Renal cortical epithelial cell (primary cell): ENCODE measurements at places on chromosomes 5 and 9. TPM values are rescaled to one million over a fixed set of nuclear protein-coding genes. Genes with fewer than 3 reads are reported as not detected.

The PCDHB13 gene
- 0.17 and 2.9 TPM in 2 replicates for total RNA-seq

The SLC34A1 gene
- 0.05 TPM in 1 of 2 replicates, not detected in the other for total RNA-seq

The SLC25A2 gene
- total RNA-seq, result 0.20 and 1.0 TPM in 2 replicates

The SLC46A2 gene
- not detected in 2 replicates for total RNA-seq

The PIP5K1B gene
- 0.15 TPM in 1 of 2 replicates, not detected in the other for total RNA-seq

The RAPGEF1 gene
- 20.8 and 31.3 TPM in 2 replicates for total RNA-seq

The STING1 gene
- 12.4 and 15.5 TPM in 2 replicates for total RNA-seq

The IFNE gene
- 9.5 TPM in 1 of 2 replicates, not detected in the other for total RNA-seq

The ZNG1F gene
- total RNA-seq, result 7.6 and 12.7 TPM in 2 replicates

The SEMA5A gene
- total RNA-seq, result 1.6 and 13.7 TPM in 2 replicates

The NR4A3 gene
- 0.15 and 0.35 TPM in 2 replicates for total RNA-seq

The WDR31 gene
- total RNA-seq, result 1.9 and 9.3 TPM in 2 replicates

The ATOX1 gene
- 69.1 and 78.5 TPM in 2 replicates for total RNA-seq

The GADD45G gene
- 0.20 TPM in 1 of 2 replicates, not detected in the other for total RNA-seq

The PCDH12 gene
- 0.35 and 0.45 TPM in 2 replicates for total RNA-seq

The ADAMTSL2 gene
- total RNA-seq, result 0.05 TPM in 1 of 2 replicates, not detected in the other

The PROB1 gene
- total RNA-seq, result 0.52 and 2.8 TPM in 2 replicates

The PCDHA2 gene
- total RNA-seq, result 0.35 TPM in 1 of 2 replicates, not detected in the other

The CTXN3 gene
- not detected in 2 replicates for total RNA-seq

The CCDC192 gene
- not detected in 2 replicates for total RNA-seq

The OTP gene
- not detected in 2 replicates for total RNA-seq

The SLCO4C1 gene
- total RNA-seq, result 12.0 and 87.9 TPM in 2 replicates

The HAVCR2 gene
- total RNA-seq, result 2.0 and 8.2 TPM in 2 replicates

The REEP5 gene
- 52.6 and 94.5 TPM in 2 replicates for total RNA-seq

The ANKRD18B gene
- 7.3 and 13.8 TPM in 2 replicates for total RNA-seq

The FREM1 gene
- total RNA-seq, result 0.60 TPM in 1 of 2 replicates, not detected in the other

The MBLAC2 gene
- total RNA-seq, result 4.2 and 5.6 TPM in 2 replicates

The C9 gene
- total RNA-seq, result 0.20 TPM in 1 of 2 replicates, not detected in the other

The KIF4B gene
- 0.05 TPM in 1 of 2 replicates, not detected in the other for total RNA-seq

The MAMDC4 gene
- total RNA-seq, result 0.87 and 6.8 TPM in 2 replicates

The PALM2AKAP2 gene
- 1.0 and 20.4 TPM in 2 replicates for total RNA-seq

The TMEM174 gene
- total RNA-seq, result 0.15 TPM in 1 of 2 replicates, not detected in the other

The PRLR gene
- 0.35 and 0.50 TPM in 2 replicates for total RNA-seq

The PCA3 gene
- 0.05 TPM in 1 of 2 replicates, not detected in the other for total RNA-seq

The CA9 gene
- total RNA-seq, result 6.8 and 6.9 TPM in 2 replicates

The PCDHB5 gene
- total RNA-seq, result 0.35 and 10.0 TPM in 2 replicates

The GBGT1 gene
- 3.1 and 5.1 TPM in 2 replicates for total RNA-seq

The DBH gene
- not detected in 2 replicates for total RNA-seq

The PCDHA11 gene
- 1.6 and 5.4 TPM in 2 replicates for total RNA-seq

The ORM2 gene
- total RNA-seq, result not detected in 2 replicates

The ORM1 gene
- not detected in 2 replicates for total RNA-seq

The ENG gene
- total RNA-seq, result 0.87 and 6.8 TPM in 2 replicates

The F2RL1 gene
- 119 and 170 TPM in 2 replicates for total RNA-seq

The G3BP1 gene
- 210 and 408 TPM in 2 replicates for total RNA-seq

The PPP3R2 gene
- total RNA-seq, result not detected in 2 replicates

The LCN9 gene
- not detected in 2 replicates for total RNA-seq

The BSPRY gene
- 0.45 and 22.4 TPM in 2 replicates for total RNA-seq

The SMIM33 gene
- not detected in 2 replicates for total RNA-seq

The AK8 gene
- 2.3 TPM in 1 of 2 replicates, not detected in the other for total RNA-seq

The NIM1K gene
- 0.80 TPM in 1 of 2 replicates, not detected in the other for total RNA-seq

The NUTM2F gene
- not detected in 2 replicates for total RNA-seq

The PCDHA13 gene
- 0.69 and 2.2 TPM in 2 replicates for total RNA-seq

The ADRA1B gene
- 1.6 and 5.4 TPM in 2 replicates for total RNA-seq
